ENCODE measurements at places on chromosomes 1 and 21.

DNA sequence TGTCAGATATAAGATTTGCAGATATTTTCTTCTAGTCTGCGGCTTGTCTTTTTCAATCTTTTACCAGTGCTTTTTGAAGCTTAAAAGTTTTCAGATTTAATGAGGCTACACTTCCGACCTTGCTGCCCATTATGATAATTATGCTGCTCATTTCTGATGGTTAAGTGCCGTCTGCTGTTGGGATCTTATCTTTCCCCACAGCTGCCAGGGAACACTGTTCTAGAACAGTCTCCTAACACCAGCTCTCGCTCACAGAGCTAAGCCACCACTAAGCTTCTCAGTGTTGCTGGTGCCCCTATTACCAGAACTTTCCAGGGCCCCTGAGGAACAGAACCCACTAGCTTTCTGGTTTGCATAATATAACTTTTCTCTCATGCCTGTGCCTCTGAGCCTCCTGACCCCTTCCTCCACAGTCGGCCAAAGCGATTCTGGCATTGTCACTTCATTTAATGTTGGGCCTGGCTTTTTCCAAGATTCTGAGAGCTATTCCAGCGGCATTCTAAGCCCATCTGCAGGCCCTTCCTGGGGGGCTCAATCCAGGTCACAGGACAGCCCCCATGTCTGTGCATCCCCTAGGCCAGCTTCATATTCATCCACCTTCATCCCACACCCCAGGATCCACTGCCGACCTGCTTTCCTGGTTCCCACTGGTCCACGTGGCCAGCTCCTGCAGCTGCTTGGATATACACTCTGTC lies 237.0 kb downstream of the PTPRU start:
- DNase-seq = no peak

GRCh38 chr1:111600886-111601386 lies 18.7 kb upstream of the RAP1A start:
- DNase-seq = peak; percentile 82

DNA sequence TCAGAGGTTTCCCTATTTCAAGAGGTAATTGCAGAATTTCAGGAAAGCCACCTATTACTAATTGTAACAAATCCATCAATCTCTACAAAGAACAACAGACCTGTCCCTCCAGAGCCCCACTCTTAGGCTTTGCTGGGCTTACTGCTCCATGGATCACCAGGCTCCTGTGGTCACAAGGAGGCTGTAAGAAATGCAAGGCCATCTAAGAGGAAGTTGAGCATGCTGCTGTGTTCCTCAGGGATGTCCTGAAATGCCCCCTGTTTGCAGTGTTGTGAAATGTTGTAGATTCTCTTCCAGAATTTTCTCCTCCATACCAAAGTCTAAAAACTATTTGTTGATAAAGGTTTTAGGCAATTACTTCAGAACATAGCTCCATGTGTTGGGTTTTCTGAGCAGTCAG lies 24.4 kb upstream of the DUSP23 start:
- no peak for DNase-seq

DNA sequence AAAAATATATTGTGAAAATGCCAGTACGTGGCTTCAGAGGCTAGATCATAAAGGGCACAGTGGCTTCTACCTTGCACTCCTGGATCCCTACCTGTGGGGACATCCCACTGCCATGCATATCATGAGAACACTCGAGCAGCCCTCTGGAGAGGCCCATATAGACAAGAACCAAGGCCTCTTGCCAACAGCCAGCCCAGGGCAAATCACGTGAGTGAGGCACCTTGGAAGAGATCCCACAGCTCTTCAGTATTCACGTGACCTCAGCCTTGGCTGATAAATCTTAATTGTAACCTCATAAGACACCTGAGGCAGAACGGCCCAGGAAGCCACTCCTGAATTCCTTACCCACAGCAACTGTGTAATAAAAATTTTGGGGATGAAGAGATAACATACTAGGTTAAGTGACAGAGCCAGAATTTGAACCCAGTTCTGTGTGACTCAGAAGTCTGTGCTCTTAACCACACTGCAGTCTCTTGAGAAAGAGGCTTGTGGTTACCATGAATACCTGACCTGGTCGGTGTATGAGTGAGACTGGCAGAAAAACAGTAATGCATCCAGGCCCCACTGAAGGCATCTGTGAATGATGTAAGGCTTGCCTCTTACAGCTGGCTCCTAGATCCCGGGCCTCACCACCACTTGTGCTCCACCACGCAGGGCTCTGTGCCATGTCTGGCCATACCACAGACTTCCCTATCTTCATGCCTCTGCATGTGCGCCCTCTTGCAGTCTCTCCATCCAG lies 6.9 kb upstream of the A3GALT2 start:
- no peak for DNase-seq

- no peak for DNase-seq
Observed at GRCh38 chr1:100936194-100936967, 40.5 kb downstream of the SLC30A7 start.

GRCh38 chr1:160330119-160330518 lies 12.9 kb downstream of the COPA start:
- no peak for DNase-seq

GRCh38 chr21:45477176-45478114 lies 64.8 kb downstream of the SLC19A1 start:
- no peak for DNase-seq

DNA sequence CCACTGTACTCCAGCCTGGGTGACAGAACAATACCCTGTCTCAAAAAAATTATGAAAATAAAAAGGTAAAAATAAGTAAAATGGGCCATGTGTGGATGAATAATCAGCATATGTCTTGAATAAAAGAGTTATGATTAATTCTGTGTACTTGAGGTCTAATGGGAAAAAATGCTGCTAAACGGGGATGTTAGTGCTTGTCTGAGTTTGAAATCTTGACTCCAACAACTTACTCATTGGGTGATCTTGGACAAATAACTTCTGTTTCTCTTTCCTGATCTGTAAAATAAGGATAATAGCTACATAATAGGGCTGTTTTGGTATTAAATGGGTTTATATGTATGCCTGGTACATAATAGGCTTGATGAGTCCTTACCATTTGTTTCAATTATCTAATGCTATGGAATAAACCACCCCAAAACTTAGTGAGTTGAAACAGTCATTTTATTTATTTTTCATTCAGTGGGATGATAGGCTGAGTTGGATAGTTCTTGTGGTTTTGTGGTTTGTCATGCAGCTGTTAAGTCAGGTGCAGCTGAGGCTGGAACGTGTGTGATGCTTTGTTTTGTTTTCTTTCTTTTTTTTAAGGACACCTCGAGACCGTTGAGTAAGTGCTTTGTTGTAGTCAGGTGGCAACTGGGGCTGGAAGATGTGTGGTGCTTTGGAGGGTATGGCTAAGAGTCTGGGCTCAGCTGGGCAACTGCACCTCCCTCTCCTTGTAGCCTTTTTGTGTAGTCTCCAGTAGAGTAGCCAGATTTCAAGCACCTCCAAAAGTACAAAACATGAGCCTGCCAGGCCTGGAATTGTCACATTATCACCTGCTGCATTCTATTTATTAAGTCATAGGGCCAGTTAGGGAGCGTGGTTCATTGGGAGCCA lies 4.9 kb downstream of the MDM4 start:
- no peak for DNase-seq

DNA sequence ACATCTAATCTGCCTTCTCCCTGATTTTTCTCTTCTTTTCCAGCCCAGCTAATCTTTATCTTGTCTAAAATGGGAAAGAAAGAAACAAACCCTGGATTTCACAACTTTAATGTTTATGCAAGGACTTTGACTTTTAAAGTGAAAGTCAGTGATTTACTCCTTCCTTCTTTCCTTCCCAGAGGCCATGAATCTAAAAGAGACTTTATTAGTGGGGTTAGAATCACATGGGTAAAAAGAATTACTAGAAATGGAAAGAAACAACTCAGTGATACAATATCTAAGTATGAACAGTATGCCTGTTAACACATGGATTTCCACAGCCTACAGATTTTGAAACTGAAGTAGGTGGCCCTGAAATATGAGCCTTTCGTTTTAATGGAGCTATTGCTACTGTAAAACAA lies 59.8 kb upstream of the KCNK2 start:
- DNase-seq = no peak

DNA sequence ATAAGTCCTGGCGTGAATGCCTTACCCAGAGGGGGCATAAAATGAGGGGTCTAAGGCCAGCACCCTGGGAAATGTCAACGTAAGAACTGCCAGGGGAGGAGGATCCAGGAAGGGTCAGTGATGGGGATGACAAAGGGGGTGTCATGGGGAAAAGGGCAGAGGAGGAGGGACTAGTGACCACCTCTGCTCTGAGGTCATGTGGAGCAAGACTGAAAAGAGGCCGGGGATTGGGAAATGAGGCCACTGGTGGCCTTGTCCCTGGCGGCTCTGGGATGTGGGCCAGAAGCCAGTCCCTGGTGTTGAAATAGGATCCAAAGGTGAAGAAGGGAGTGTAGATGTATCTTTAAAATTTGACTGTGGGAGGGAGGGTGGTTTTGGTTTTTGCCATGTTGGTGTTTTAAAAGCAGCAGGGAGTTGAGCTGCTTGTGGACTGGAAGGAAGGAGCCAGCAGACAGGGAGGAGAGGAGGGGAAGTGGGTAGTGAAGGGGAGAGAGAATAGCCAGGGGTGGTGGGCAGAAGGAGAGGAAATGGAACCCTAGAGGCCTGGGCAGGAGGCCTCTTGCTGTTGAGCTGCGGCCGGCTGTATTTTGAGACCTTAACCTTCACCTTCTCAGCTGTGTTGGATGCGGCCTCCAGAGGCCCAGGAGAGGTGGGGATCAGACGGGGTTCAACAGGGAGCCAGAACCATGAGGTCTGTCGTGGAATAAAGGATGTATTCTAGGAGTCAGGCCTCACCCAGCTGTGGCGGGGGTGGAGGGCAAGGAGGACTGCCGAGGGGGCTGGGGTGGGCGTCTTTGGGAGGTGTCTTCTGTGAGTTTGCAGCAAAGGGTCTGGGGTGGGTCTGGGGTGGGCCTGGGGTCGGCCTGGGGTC lies 92.5 kb downstream of the DHRS3 start:
- no peak for DNase-seq

GRCh38 chr1:211035821-211036380 lies 98.0 kb downstream of the KCNH1 start:
- DNase-seq = no peak

DNA sequence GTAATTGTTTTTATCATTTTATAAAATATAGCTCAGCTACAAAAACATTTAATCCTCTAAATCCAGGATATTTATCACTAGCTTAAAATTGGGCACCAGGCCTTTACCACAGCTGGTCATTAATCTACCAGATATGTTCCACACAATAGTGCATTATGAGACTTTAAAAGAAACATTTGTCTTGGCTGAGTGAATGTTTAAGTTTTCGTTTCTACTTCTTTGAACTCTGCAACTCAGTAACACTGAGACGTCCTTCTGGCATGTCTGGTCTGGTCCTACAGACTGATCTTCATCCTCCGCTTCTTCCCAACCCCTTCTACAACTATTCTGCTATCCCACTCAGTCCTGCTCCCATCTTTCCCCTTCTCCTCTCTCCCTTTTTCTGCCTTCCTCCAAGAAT lies 296.2 kb downstream of the NEGR1 start:
- DNase-seq = no peak

DNA sequence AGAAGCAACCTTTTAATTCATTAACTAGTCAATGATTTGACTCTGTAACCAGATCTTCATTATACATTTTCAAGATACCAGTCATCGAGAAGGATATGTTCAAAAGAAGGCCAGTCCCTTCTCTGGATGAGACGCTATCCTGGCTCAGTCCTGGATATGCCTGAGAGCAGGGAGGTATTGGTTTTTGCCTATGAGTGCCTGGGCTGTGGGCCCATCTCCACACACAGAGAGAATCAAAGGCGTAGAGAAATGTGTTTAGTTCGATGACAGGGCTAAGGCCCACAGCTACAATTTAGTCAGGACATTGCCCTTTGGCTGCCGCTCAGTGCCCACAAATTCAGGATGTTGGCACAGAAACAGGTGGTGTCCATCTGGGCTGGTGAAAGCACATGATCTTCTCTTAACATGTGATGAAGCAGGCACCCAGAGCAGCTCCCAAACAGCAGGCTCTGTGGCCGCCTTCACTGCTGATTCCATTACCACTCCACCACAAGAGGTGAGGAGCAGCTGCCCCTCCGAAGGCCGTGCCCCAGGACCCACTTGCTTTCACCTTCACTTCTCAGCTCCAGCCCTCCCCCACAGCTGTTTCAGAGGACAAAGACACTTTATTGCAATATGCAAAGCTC lies 24.7 kb downstream of the ACKR1 start:
- DNase-seq = no peak

DNA sequence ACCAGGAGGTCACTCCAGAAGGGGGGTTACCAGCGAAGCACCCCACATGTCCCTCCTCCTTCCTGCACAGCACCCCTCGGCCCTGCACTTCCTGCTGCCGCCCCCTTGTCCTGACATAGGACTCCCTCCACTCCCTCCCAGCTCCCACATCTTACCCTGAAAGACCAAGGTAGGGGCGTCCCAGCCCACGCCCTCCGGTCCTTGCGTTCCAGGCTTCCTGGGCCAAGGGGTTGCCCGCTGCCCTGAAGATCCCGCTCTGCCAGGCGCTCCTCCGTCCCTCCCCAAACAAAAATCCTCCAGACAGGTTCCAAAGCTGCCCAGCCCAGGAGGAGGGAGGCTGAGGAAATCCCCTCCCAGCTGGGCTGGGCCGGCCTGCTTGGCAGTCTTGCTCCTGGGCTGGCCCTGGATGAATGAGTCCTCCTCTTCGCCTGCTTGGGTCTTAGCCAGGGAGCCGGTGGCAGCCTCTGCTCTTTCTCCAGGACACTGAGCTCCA lies at the start of gene RHBDL2:
RHBDL2 (minus strand) TSS at position 304 of the 493 bp plus-strand sequence. CDS start 22,618 bp downstream, outside the sequence.
- DNase-seq = no peak

- no peak for DNase-seq
Observed at GRCh38 chr1:46096269-46097148, 35.9 kb downstream of the PIK3R3 start.

DNA sequence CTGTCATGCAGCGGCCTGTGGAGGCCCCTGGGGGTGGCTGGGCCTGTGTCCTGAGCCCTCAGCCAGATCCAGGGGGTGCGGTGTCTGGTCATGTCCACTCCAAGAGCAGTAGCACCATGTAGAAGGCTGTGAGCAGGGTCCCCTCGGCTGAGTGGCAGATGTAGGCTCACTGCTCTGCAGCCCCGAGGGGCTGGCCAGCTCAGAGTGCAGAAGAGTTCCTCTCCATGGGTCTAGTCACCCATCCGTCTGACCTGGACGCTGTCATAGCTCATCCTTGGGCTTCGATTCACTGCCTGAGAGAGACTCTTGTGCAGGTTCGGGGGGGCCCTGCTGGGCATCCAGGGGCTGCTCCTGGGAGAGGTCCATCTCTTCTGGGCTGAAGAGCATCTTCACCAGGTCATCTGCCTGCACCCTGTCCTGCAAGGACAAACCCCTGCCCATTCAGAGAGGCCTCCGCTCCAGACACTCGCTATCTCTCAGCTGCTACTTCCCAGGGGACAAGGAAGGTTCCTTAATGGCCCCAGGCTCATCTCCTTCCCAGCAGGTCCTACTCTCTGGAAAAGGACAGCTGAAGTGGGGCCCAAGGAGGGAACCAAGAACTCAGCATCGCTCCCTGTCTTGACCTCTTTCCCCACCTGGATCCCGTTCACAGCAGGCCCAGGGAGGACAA lies 6.5 kb upstream of the CLDN19 start:
- no peak for DNase-seq
